Activated CD4-positive, alpha-beta T cell treated with anti-CD3 and anti-CD28 coated beads for 4 hours (primary cell): ENCODE measurements at places on chromosomes 3 and 15.

GRCh38 chr3:192215-192929 is 4.2 kb upstream of the CHL1 start:
- DNase-seq, result no peak

DNA sequence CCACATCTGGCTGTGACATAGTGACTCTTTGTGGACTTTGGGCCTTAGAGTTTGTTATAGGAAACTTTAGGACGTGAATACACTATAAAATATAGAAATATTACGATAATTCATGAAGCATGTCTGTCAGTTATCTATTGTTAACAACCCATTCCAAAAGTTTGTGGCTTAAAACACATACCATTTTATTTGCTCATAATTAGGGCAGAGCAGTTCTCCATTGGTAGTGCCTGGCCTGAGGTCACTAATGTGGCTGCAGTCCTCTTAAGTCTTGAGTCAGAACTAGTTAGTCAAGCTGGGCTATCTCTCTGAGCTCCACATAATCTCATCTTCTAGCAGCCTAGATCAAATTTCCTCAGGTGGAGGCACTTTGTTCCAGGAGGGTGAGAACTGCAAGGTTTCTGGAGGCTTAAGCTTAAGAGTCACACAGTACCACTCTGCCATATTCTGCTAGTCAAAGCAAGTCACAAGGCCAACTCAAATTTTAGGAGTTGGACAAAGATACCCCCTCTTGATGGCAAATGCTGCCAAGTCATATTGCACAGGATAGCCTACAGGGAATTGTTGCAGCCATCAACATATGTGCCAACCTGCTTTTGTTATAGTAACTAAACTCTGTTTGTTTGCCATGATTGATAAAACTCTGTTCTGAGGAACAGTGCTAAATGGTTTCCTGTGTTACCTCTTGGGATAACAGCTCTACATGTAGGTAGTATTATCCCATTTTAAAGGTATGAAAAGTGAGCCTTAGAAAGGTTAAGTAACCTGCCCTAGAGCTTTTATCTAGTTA is 8.7 kb downstream of the ATXN7 start:
- DNase-seq, result no peak

DNA sequence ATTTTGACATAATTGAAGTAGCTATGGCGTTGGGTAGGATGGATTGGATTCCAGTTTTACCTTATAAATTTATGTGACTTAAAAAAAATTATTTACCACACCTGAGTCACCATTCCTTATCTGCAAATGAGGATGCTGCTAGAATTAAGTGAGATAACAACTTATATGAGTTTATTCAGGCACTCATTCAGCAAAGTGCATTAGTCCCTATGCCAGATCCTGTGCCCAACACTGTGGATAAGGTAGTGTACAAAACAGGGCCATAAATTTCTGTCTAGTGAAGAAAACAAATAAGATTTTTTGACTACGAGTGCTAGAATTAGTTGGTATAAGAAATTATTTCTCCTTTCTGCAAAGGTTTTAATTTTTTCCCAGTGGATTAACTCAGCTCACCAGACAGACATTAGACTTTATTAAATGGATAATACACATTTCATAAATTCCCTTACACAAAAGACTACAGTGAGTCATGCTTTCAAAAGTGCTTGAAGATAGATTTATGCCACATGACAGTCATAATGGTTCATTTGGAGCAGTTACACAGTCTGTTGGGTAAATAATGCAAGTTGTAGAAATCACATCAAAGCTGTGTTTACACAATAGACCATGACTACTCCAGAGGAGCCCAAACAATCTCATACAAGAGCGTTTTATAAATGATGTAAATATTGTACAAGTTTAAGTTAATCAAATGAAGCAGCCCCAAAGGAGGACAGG is 129.9 kb upstream of the TGFBR2 start:
- no peak for DNase-seq

- no peak for DNase-seq
These were observed 60.1 kb downstream of the SGO1 start for GRCh38 chr3:20125897-20126296.
